ENCODE measurements at places on chromosomes 3 and 15.

DNA sequence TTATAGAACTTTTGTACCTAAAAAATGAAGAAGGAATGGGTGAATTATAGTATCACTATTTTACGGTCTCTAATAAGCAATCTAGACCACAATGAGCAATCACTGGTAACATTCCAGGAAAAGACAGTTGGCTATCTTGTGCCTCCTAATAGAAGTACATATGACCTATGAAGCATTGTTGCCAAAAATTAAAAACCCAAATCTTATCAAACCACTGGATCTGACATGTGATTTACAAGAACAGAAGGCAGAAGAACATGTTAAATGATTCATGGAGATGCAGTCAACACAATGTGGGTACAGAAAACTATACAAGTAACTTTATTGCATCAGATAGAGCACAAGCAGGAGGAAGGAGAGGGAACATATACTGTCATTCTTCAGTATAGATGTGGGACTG lies 14.5 kb upstream of the HYKK start:
- no peak for DNase-seq

DNA sequence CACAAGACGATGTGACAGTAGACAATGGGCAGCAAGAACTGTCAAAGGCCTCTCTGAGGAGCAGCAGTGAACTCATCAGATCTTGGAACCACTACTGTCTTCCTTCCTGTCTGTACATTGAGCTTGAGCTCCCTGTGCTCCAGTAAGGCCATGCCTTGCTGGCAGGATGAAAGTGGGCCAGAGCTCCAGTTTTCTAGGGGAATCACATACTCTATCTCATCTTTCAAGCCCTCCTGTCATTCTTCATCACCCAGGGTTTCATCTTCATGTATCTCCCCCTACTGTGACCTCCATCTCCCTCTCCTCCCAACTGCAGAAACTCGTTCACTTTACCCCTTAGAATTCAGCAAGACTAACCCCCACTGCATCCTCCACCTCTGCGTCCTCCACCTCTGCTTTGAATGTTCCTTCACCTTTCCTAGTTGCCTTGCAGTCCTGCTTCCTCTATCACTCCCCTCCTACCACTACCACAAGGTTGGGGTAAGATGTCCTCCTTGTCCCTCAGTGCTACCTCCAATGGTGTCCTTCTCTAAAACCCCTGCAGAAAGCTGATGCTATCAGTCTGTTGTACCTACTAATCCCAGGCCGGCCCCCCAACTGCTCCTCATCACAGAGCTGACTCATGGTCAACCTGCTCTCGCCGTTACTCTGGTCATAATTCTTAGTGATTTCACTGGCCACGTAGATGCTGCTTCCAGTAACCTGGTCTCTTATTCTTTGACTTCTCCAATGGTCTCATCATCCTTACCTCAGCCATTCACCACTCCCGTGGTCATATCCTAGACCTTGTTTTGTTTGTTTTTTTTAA lies 22.3 kb downstream of the NKIRAS1 start:
- DNase-seq = no peak

DNA sequence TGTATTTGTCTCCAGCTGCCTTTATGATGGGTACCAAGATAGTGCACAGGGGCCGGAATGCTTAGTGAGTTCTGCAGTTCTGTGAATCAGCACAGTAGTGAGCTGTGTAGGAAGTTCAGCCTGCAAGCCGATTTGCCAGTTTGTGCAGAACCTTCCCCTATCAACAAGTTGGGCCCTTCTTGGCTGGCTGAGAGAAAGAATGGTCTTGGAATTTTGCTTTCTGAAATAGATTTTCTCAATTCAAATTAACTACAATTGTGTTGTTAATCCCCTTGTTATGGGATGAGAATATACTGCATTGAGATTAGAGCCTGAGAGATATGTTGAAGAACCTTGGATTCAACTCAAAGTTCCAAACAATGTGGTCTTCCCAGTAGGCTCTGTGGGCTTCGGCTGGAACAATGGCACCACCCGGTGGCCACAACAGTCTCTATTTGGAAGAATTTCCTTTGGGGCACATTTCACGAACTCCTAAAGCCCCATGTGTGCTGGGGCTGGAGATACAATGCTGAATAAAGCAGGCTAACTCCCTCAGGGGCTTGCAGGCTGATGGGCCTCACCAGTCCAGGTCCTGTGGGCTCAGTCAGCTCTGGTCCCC lies 59.1 kb downstream of the TRIM42 start:
- DNase-seq = peak; percentile 26

GRCh38 chr3:69009559-69010410 lies 3.7 kb downstream of the EOGT start:
- DNase-seq = no peak

GRCh38 chr15:34941831-34942230 lies 27.7 kb downstream of the AQR start:
- DNase-seq = no peak

- no peak for DNase-seq
These were observed 23.5 kb downstream of the MAGEF1 start for GRCh38 chr3:184688251-184688881.

GRCh38 chr3:55180936-55181535 lies 253.2 kb upstream of the LRTM1 start:
- peak; percentile 52 for DNase-seq

- DNase-seq = no peak
These were observed 108.8 kb downstream of the THSD4 start for GRCh38 chr15:71224024-71224423.

DNA sequence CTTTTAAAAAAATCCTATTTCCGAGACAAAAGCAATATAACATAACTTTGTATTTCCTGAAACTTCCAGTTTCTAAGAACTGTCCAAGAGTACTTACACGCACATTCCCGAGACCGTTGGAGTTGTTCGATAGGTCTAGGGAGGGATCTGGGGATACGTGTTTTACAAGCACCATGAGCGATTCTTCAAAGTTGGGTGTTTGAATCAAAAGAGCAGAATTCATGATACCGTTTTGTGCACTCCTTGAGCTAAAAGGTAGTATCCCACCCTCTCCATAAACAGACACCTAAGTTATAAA lies 700 bp upstream of the EDEM1 start:
- no peak for DNase-seq

GRCh38 chr3:58529516-58530353 lies 7.3 kb downstream of the ACOX2 start:
- DNase-seq = no peak

GRCh38 chr15:83248151-83249029 lies 36.1 kb downstream of the BNC1 start:
- DNase-seq = peak; percentile 38

GRCh38 chr3:126972866-126973265 lies 10.0 kb upstream of the PLXNA1 start:
- no peak for DNase-seq

DNA sequence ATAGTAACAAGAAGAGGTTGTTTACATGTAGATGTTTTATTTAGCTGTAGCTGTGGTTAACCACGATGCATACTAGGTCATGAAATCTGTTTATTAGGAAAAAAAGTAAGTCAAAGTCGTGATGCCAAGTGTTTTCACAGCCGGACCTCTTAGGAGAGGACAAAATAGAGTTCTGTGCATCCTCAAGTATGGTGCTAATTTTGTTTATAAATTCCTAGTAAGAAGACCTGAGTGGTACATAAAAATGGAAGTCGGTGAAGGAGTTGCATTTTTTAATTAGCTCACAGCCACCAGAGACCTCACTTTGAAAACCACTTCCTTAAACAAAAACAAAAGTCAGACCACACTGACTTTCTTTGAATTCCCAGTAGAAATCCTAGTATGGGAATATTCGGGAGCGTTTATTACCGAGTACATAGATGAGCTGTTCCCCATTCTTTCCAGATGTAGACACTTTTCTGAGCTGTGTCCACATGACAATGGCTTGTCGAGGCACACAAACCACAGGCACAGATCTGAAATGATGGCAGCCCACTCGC lies 143.6 kb upstream of the UBE2E1 start:
- DNase-seq = no peak

DNA sequence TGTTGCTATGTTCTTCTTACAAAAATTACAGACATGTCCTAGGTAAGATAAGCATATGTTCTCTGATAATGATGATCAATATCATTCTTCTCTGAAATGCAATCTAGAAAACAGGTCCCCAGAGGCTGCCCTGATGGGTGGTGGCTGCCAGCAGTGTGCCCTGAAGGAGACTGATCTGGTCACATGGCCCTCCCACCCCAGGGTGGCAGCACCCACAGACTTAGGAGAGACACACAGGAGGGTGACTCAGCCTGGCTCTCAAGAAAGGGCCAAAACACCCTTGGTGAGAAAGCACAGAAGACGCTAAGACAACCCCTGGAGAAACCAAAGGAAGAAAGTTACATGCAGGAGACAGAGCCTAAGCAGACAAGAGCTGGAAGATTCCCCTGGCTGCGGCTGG lies 203.7 kb downstream of the TJP1 start:
- DNase-seq = no peak

DNA sequence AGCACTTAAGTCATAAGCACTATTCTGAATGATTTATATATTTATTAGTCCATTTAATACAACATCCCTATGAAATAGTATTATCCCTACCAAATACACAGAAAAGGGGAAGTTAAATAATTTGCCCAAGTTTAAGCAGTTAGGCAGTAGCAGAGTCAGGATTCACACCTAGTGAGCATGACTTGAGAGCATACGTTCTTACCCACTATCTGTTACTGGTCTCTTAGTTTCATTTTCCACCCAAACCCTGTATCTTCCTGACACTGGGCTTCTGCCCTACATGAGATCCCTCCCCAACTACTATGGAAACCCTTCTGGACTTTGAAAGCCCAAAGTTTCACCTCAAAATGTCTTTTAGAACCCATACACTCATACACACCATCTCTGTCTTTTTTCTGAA lies 4.4 kb upstream of the ATOSA start:
- DNase-seq = peak; percentile 55

GRCh38 chr15:34434627-34435305 lies 2.8 kb downstream of the GOLGA8A start:
- DNase-seq = no peak

DNA sequence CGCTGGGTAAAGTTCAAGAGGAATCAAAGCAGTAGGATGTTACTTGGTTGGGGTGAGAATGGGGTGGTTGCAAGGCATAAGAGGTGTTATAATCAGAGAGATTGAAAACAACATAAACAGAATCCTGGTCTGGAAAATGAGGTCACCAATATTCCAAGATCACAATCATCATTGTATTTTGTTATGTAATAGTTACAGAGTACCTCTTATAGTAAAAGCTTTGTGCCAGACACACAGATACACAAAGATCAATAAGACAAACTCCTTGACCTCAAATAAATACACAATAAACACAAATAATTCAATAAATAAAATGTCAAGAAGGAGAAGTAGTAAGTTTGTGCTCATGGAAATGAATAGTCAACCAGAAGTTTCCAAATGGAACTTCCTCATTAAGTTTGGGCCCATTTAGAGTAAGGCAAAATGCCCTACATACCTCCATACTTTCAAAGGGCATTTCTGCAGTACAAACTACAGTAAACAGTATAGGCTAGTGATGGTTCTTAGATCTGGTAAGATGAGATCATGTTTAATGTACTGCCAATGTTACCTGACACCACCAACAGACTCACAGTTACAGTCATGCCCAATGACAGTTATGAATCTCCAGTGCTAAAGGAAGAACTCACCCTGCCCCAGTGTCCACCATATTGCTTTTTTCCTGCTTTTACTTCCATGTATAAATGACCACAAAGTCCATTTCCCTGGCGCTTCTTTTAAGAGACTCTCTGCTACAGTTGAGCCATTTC lies 93.4 kb downstream of the KCNMB2 start:
- DNase-seq = no peak

GRCh38 chr3:117103675-117104074 lies 394.1 kb downstream of the TUSC7 start:
- no peak for DNase-seq

- DNase-seq = peak; percentile 58
These were observed 38.8 kb upstream of the CLDN18 start for GRCh38 chr3:137970914-137971831.

DNA sequence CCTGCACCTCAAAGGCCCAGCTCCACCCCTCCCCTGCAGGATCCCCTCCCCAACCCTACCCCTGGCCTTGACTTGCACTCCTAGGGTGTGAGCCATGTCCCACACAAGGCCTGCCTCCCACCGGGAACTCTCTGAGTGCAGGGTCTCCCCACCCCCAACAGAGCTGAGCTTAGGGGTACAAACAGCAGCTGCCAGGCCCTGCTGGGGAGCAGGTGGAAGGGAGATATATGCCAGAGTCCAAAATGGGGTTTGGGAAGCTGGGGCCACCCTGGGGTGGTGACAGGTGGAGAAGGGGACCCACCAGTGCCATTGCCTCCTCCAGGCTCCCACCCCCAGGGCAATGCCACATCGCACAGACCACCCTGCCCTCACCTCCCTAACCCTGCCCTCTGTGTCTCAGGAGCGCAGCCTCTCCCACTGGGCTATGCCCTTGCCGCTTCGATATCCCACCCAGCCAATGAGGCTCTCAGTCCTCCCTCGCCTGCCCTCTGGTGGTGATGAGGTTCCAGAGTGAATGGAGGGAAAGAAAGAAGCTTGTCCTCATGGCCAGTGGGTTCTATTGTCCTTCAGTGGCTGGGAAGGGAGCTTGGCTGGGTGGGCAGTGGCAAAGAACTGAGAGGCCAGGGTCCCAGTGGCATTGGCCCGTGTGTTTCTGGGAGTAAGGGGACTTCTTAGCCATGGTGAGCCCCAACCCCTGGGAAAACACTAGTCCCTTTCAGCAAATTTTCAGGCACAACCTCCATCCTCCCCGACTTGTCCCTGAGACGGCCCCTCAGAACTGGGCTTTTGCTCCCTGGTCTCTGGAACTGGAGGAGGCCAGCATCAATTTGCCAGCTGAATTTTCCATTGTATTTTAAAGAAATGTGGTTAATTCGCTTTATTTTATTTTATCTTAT lies 46.8 kb downstream of the CYP11A1 start:
- peak; percentile 68 for DNase-seq

- DNase-seq = no peak
These were observed 206.9 kb downstream of the KLHL25 start for GRCh38 chr15:85587707-85588411.

DNA sequence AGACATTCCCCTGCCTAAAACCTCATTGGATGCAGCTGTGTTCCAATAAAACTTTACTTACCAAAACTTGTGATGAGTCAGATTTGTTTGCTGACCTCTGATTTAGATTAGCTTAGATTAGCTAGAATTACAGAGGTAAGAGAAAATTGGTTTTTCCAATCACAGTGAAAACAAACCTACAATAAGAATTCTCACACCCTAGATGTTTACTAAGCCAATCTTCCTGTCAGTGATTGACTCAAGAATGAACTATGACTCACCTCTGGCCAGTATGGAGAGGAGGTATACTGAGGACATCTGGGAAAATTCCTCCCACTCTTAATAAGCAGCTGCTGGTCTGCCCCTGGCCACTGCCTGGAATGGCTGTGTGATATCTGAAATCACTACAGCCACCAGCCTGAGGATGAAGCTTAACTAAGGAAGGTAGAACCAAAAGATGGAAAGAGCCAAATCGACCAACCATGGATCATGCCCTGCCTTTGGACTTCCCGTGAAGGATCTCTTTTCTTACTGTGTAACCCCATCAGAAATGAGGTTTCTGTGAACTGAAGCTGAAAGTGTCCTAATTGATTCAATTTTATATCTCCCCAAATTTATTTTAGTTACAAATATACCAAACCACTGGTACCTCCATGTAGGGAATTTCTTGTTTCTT lies 19.0 kb upstream of the GHSR start:
- DNase-seq = no peak
